Kasumi-1 (cell line): ENCODE measurements at places on chromosomes 1 and 21.
A peak's percentile ranks its signal among the peaks of the same experiment; 100 is the strongest.

DNA sequence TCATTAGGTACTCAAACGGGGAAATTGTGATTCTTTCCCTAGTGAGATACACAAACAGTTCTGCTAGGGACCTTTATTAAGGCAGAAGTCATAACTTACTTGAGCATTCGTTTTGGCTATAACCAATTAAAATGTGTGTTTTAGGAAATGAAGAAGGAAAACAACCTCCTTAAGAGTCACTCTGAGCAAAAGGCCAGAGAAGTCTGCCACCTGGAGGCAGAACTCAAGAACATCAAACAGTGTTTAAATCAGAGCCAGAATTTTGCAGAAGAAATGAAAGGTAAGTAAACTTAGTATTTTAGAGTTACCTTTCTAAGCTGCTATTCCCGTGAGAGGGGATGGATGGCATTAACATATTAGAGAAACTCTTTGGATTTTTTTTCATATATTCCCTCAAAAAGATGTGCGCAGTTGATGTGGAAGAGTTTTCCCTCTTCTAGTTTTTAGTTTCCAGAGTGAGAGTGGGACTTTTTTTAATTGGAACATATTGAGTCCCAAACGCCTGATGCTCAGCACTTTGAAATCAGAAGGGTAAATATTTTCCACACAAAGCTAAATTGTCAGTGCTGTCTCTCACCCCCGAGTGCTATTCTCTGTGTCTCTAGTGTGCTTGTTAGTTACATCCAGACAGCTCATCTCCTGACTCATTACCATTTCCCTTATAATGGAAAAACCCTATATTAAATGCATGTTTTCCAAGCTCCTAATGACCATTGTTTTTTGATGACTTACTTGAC lies 34.9 kb downstream of the CENPF start:
- DNase-seq: peak; percentile 25

DNA sequence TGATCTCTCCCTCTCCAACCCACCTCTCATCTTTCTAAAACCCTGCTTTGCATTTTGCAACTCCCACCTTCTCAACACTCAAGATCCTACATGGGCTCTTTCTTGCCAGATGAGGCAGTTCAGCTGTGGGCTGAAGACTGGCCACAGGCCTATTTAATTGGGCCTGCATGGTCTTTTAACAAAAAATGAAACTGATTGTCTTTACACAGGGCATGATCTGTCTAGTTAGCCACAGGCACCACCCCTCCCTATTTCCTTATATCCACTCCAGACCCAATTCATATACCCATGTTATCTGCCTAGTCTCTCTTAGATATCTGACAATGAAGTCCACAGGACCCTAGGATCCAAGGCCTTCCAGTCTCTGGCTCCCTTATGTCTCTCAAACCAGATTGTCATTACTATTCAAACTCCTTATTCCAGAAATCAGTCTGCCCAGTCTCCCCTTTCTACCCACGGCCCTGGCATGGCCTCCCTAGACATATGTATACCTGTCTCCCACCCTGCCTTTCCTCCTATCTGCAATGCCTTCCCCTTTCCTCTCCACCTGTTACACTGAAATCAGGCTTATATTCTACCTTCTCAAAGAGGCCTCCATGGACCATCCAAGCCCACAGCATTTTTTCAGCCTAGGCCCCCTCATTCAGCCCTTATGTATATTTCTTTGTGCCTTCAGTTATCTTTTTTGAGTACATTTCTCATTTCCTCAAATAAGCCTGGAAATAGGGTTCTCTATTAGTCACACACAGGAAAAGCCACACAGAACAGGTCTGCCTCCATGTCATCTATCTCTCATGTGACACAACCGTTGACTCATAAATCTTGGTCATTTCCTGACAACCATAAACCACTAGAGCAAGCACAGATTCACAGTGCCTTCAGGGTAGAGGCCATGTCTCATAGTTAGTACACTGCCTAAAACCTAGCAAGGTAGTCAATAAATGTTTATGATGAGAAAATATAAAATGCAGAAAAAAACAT lies 39.0 kb downstream of the LPAR3 start:
- peak; percentile 93 for DNase-seq

GRCh38 chr1:89574621-89575020 lies 50.0 kb downstream of the LRRC8B start:
- no peak for DNase-seq

DNA sequence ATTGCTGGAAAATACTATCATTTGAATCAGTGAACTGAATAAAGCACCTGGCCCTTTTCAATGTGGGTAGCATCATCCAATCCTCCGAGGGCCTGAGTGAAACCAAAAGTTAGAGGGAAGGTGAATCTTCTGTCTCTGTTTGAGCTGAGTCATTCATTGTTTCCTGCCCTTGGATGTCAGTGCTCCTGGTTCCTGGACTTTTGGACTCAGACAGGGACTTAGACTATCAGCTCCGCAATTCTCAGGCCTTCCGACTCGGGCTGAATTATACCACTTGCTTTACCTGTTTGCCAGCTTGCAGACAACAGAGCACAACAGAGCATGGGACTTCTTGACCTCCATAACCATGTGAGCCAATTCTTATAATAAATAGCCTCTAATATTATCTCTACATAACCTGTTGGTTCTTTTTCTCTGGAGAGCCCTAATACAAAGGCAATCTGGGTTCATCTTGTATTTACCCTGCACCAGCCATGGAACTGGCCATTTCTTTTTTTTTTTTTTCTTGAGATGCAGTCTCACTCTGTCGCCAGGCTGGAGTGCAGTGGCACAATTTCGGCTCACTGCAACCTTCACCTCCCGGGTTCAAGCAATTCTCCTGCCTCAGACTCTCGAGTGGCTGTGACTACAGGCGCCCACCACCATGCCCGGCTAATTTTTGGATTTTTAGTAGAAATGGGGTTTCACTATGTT lies 19.2 kb upstream of the VASH2 start:
- DNase-seq: no peak
